Left lobe of liver (tissue), 2 donors: ENCODE measurements at places on chromosomes 6 and 20.
A peak's percentile ranks its signal among the peaks of the same experiment; 100 is the strongest.

GRCh38 chr6:10582774-10583508, 61.8 kb downstream of the GCNT2 start:
- peak; percentile 51 for DNase-seq

GRCh38 chr20:44702776-44703175, 12.4 kb upstream of the CCN5 start:
- DNase-seq: no peak

DNA sequence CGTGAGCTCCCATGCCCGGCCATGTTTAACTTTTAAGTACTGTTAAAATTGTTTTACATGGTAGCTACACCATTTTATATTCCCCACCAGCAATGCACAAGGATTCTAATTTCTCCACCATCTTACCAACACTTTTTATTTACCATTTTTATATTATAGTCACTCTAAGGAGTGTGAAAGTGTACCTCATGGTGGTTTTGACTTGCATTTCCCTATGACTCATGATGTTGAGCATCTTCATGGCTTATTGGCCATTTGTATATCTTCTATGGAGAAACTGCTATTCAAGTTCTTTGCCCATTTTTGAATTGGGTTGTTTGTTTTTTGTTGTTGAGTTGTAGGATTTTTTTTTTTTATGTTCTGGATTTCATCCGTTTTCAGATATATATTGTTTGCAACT, 15.6 kb upstream of the BPHL start:
- DNase-seq: no peak

GRCh38 chr6:159929819-159930218, 39.0 kb downstream of the MAS1 start:
- DNase-seq: no peak

- DNase-seq: peak; percentile 94
Observed at GRCh38 chr6:28383235-28384142, 16.1 kb downstream of the ZSCAN12 start.

DNA sequence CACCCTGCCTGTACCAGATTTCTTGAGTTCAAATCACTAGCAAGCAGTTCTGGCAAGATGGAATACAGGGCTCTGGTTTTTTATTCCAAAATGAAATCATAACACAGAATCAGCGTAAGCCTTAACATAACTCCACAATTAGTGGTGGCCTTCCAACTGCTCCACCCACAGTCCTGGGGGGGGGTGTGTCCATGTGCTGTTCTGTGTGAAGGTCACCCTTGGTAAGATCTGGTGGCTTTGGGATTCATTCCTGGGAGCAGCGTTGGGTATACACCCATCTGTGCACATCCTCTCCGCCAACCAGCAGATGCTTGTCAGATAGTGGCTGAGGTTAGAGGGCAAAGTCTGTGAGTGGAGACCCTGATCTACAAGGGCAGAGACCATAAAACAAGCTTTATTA, 49.9 kb upstream of the CD83 start:
- DNase-seq: no peak

DNA sequence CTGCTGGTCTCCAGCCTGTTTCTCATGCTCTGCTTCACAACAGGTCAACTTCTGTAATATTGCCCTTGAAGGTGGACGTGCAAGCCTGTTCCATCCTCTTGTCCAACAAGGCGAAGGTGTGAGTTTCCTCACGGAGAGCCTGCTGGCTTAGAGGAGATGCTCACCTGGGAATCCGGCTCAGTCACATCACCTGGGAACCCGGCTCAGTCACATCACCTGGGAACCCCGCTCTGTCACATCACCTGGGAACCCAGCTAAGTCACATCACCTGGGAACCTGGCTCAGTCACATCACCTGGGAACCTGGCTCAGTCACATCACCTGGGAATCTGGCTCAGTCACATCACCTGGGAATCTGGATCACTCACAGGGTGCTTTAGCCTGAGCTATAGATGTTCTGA, 230.1 kb downstream of the ERMARD start:
- DNase-seq: no peak

DNA sequence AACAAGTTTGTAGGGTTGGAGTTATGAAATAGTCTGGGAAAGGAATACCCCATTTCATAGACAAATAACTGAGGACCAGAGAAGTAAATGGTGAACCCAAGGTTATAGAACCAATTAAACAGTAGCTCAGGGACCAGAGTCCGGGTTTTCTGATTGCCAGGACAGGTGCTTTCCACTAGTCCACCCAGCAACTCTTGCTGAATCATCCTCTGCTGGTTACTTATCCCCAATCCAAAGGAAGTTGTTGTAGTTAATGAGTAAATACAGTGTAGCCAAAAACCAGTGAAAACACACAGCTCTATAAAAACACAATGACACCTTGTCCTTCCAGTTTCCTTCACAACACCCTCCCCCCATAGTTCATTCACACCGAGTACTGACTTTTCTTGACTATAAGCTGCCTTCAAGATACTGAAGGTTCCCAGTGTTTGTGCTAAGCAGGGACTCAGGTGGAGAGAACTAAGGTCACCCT, 766 bp upstream of the TINAG start:
- DNase-seq: no peak

DNA sequence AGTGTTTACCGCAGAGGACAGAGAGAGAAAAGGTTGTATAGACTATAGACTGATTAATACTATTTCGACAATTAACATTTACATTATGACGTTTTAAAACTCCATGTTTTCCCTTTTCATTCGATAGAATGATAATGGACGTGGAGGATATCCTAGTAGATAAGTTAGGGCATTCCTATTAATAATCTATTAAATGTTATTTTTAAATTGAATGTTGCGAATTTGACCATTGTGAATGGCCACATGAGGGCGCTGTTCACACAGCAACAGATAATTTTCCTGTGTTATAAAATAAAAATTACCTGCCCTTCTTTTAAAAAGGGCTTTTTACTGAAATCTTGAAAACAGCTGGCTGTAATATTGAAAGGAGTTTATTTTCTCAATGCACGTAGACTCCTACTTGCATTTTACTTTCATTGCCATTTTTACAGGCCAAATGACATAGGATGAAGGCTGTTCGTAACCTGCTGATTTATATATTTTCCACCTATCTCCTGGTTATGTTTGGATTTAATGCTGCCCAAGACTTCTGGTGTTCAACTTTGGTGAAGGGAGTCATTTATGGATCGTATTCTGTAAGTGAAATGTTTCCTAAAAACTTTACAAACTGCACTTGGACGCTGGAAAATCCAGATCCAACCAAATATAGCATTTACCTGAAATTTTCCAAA, 3.3 kb downstream of the ADGRB3 start:
- no peak for DNase-seq
